ENCODE measurements at places on chromosomes 4 and X. TPM values are rescaled to one million over a fixed set of nuclear protein-coding genes. Genes with fewer than 3 reads are reported as not detected.

DNA sequence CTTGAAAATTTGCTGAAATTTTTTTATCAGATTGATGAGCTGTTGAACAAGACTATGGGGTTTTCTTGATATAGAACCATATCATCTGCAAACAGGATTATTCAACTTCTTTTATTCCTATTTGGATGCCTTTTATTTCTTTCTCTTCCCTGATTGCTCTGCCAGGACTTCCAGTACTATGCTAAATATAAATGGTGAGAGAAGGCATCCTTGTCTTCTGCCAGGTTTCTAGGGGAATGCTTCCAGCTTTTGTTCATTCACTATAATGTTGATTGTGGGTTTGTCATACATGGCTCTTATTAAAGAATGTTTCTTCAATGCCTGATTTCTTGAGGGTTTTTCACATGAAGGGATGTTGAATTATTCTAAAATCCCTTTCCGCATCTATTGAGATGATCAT, 1139.5 kb downstream of the FAM133A start:
- DNase-seq, result no peak

- DNase-seq, result no peak
Measured at GRCh38 chrX:147779173-147779572, 132.5 kb upstream of the FMR1 start.

GRCh38 chrX:53087388-53087831, 5.2 kb downstream of the TSPYL2 start:
- DNase-seq, result no peak

DNA sequence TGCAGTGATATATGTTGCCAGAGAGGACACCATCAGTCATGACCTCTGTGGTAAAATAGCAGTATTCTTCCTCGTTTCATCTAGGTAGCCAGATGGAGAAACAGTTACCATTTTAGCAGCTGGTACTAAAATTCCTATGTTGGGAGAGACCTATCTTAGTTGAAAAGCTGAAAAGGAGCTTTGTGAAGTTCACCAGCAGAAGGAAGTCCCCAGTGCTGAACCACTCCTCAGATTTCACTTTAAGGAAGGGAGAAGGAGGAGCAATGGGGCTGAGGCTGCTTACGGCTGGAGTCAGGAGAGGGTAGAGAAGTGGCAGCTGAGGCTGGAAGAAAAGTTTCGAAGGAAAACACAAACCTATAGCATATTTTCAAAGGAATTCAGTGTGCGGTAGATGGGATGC, 103.7 kb downstream of the ATXN3L start:
- DNase-seq, result no peak

DNA sequence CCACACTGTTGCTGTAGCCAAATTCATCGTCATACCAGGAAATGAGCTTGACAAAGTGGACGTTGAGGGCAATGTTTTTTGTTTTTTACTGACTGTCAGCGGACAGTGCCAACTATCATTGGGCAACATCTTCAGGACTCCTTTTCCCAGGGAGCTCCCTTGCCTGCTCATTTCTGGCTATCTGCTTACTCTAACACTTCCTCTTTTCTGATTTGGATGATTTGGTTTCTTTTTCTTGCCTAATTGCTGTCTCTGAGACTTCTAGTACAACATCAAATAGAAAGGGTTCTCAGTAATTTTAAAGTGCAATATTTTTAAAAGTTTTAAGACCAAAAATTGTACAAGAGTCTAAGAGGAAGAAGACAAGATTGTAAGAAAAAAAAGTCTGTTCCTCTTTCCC, 92.0 kb upstream of the KLHL4 start:
- no peak for DNase-seq

Gene PAGE1
- total RNA-seq, result not detected

Gene MAOA
- total RNA-seq, result 114 TPM

Gene AFF1
- 13.1 TPM for total RNA-seq
